ENCODE measurements at places on chromosomes 6 and 20.
A peak's percentile ranks its signal among the peaks of the same experiment; 100 is the strongest.

DNA sequence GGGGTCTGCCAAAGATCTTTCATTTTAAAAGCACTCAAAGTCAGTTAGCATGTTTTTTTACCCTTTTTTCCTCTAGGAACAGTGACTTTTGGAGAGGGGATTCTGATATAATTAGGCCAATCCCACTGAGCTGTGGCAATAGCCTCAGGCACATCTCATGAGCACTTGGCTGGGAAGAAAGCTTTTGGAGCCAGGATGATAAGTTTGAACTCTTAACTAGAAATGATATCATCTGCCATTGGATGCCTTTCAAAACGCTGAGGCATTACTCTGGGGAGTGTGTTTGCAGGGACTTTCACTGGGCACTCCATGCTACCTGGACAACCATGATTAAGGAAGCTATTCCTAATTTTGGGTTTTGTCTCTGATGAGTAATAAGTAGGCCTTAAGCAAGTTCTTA is 3.7 kb downstream of the SCGN start:
- no peak for ATAC-seq

GRCh38 chr6:141105481-141105880 is 1027.2 kb upstream of the GJE1 start:
- ATAC-seq = no peak

GRCh38 chr6:130320908-130321307 is 44.9 kb upstream of the TMEM200A start:
- ATAC-seq = peak; percentile 32

GRCh38 chr6:137495703-137496336 is 1.6 kb upstream of the OLIG3 start:
- ATAC-seq = peak; percentile 35

- ATAC-seq = no peak
Observed at GRCh38 chr6:100464903-100465700, at the start of gene SIM1. TSS of gene SIM1 (minus strand) at chr6:100464921. CDS start at chr6:100463468, 1,453 bp downstream.

GRCh38 chr6:51513891-51514747 is 573.3 kb downstream of the PKHD1 start:
- ATAC-seq = no peak

DNA sequence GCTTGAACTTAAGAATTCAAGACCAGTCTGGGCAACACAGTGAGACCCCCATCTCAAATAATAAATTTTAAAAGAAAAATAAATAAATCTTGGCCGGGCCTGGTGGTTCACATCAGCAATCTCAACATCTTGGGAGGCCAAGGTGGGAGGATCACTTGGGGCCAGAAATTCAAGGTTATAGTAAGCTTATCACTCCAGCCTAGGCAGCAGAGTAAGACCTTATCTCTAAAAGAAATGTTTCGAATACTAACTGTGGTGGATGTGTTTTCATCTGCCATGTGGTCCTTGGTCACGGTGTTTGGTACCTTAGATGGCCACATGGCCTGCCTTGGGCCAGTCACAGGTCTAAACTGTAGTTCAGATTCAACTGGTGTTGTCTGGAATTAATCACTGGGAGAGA is 5.8 kb downstream of the UBE2C start:
- no peak for ATAC-seq

- ATAC-seq = peak; percentile 74
Observed at GRCh38 chr6:137087902-137088301, 43.1 kb upstream of the IL20RA start.

DNA sequence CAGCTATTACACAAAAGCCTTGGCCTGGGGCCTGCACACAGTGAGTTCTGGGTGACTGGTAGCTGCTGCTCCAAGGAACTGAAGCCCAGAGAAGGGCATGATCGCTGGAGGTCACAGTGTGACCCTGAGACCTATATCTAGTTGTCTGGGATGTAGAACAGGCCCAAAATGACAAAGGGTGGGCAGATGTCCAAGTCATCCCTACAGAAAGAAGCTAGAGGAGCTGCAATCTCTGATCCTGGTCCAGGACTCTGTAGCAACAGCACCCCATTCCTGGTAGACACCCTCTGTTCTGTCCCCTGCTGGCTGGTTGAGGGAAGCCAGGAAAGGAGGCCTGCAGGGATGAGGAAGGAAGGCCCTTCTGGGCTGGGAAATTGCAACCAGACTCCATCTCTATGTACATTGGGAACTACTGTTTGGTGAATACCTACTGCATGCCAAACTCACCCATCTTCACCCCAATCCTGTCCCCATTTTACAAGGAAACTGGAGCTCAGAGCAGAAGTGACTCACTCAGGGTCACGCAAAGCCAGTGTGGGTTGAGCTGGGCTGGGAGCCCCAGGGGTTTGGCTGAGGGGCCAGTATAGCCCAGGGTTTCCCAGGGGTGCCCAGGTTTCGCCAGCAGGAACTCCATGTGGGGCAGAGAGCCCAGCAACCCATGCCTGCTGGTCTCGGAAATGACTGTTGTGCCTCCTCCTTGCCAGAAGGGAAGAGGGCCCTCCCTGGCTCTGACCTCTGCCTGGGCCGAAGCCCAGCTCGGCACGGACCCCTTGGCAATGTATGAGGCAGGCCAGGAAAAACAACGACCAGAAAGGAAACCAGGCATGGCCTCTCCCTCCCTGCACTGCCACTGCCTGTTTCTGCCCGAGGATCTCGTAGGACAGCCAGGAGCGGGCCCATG is 44.9 kb upstream of the TLDC2 start:
- no peak for ATAC-seq

GRCh38 chr6:44020148-44020547 is 107.1 kb downstream of the MRPL14 start:
- no peak for ATAC-seq

GRCh38 chr6:121190122-121190521 is 144.2 kb downstream of the TBC1D32 start:
- ATAC-seq = no peak

- ATAC-seq = no peak
Observed at GRCh38 chr6:158506601-158507000, 53.3 kb upstream of the TMEM181 start.

- no peak for ATAC-seq
Observed at GRCh38 chr20:44542890-44543289, 21.0 kb upstream of the SERINC3 start.

- ATAC-seq = peak; percentile 42
Observed at GRCh38 chr6:41984623-41985022, 43.0 kb upstream of the CCND3 start.

DNA sequence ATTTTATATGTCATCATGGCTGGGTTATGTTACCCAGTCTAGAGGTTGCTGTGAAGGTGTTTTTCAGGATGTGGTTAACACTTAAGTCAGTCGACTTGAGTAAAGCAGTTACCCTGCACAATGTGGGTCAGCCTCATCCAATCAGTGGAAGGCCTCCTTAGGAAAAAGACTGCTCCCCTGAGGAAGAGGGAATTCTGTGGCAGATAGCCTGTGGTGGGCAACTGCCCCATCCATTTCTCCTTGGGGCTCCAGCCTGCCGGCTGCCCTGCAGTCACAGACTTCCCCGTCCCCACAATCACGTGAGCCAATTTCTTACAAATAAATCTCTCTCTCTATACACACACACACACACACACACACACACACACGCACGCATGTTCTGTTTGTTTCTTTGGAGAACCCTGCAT is 34.5 kb upstream of the MPC1 start:
- ATAC-seq = peak; percentile 84

DNA sequence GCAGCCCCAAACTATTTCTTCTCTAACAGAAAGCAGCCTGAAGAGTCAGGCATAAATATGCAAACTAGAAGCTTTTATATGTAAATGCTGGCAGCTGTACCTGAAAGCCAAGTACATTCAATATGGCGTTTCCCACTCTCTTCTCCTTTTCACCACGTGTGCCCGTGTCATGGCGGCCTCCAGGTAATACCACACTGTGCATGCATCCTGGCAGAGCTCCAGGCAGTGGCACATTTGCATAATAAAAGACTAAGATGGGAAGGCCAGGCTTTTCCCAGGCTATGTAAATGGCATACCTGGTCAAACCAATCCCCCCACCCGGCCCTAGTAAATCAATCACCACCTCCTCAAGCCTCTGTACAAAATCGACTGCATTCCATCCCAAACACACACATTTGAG is 120.6 kb downstream of the MMUT start:
- no peak for ATAC-seq

DNA sequence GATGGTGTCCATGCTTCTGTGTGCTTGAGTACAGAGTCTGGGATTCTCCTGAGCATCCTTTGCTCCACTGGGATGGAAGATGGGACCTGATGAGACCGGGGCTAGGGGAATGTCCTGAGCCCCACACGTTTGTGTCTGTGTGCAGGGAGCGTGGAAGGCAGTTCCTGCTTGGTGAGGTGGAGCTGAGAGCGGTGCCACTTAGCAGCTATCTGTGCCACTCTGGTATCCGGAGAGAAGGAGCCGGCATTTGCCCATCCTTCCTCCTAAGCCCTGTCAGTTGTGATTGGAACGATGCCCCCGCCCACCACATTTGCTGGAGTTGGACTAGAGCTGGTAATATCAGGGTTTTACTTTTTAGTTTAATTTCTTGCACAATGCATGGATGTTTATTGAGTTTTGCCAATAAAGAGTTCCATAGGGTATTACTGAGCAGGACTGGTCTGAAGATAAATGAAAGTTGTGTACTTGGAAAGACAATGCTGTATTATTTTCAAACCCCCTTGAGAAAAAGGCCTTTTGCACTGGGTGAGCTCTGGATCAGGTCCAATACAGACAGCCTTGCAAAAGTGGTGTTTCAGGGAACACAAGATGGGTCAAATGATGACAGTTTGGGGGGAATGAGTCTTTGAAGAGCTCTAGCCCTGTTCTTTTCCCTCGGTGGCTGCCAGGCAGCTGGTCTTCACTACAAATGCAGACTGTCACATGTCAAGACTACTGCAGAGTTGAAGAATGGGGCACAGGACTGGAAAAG is 130.8 kb downstream of the SYCP2 start:
- no peak for ATAC-seq

- ATAC-seq = no peak
Observed at GRCh38 chr6:89379281-89379680, 26.8 kb upstream of the UBE2J1 start.

- no peak for ATAC-seq
Observed at GRCh38 chr6:116580198-116580597, 8.9 kb downstream of the RWDD1 start.

- ATAC-seq = peak; percentile 95
Observed at GRCh38 chr20:37527638-37528445, at the start of gene BLCAP. TSS of gene BLCAP (minus strand) at chr20:37527876. CDS start at chr20:37519174, 8,702 bp downstream.

DNA sequence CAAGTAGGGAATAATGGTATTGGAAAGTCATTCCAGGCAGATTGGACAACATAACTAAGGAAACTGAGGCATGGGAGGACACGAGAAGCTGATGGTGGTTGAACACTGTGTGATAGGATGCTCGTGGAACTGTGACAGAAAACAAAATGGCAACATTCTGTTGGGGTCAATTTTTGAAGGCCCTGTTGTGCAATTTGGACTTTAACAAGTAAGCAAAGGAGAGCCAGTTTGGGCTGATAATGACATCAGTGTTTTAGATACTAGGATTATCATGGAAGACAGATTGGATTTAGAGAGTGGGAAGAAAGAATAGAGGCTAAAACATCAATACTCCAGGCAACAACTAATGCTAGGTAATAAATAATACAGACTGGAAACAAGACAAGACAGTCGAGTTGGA is 53.1 kb downstream of the PRKN start:
- ATAC-seq = no peak

DNA sequence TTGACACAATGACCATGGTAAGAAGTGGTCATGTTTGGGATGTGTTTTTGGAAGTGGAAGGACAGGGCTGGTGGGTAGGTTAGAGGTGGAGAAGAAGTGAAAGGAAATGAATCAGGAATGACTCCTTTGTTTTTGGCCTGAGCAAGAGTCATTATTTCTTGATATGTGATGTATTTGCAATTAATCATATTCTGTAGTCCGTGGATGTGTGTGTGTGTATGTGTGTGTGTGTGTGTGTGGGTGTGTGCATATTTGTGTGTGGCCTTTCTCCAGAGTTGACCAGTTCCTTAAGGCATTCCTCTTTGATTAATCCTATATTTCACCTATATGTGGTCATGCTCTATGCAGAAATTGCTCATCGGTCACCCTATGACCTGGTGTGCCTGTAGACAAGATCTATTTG is 130.7 kb downstream of the UTRN start:
- peak; percentile 30 for ATAC-seq

DNA sequence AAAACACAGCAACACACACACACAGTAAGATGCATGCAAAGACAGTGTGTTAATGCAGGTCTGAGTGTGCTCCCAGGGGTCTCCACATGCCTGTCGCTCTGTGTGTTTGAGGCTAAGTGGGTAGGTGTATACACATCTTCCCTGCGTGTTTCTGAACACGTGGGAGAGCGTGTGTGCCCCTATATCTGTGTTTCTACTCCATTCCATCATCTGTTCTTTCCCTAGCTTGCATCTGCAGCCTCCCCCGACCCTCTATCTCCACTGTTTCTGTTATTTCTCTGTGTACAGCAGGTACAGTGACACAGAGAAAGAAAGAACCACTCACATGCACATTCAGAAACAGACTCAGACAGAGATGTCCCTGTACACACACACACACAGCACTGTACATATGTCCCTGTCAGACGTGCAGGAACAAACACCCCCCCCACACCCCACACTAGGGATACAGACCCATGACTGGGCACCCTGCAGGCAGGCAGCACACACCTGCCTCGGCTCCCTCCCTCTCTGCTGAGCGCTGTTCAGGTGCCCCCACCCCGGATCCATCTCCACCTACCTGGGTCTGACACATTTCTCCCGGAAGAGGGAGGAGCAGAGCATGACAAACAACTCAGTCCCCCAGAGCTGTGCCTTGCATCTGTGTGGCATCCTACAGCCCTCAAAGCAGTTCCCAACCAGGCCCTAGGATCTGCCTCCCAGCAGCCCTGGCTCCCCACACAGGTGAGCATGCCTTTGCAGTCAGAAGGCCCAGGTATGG is 27.6 kb downstream of the KCNK15 start:
- no peak for ATAC-seq

- ATAC-seq = no peak
Observed at GRCh38 chr6:168499045-168499650, 58.2 kb downstream of the SMOC2 start.

DNA sequence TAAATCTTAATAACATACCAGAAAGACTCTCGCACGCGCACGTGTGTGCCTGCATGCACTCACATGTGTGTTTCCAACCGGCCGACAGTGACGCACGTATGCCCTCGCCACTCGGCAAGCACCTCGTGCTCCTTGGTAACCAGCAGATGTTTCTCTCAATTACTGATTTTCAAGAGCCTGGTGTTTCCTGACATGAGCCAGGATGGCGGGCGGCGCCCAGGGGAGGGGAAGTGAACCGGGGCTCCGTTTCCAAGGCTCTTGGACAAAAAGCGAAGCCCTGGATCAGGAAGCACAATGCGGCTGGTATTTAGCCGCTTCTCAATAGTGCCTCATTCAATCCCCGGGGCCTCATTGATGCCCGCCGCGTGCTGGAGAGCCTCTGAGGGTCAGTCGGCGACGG is 37.7 kb downstream of the PMEPA1 start:
- no peak for ATAC-seq

- no peak for ATAC-seq
Observed at GRCh38 chr20:46757754-46758678, 48.6 kb downstream of the SLC2A10 start.

- no peak for ATAC-seq
Observed at GRCh38 chr6:1068068-1068467, 243.8 kb upstream of the FOXQ1 start.

DNA sequence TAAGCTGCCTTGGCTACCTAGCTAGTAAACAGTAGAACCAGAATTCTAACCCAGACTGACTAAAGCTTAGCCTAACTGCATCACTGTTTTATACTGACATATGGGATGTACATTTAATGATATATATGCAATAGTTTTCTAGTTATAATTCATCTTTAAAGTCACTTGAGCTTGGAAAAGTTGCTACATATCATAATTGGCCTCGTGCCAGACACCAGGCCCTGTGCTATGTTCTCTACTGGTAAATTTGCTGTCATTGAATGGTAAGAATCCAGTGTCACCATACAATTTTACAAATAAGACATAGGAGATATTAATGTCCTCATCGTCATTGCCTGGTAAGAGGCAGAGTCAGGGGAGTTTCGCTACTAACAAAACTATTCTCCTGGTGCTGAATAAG is 396.8 kb downstream of the CDKAL1 start:
- no peak for ATAC-seq
